ENCODE measurements at places on chromosomes 4 and X.
A peak's percentile ranks its signal among the peaks of the same experiment; 100 is the strongest.

DNA sequence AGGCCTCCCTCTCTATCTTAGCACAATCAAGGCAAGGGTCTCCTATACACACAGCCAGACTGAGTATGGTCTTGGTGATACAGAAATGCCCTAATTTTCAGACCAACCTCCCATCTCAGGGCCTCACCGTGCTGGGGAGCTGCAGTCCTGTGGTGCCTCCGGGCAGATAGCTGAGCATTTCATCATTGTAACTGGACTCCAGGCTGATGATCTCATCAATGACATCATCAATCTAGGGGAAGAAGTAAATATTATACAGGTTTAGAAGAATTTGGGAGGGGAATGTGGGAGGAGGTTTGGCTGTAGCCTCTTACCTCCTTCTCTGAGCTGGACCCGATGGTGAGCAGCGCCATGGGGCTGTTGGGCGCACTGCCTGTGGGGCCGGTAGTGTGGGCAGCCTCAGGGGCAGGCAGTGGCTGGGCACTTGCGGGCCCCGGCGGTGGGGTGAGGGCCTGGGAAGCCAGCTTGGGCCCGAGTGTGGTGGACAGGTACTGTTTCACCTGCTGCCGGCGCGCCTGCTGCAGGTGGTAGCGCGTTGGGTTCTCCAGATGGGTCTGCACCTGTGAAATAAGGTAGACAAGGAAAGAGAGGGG is 5.2 kb downstream of the TFE3 start:
- no peak for DNase-seq

GRCh38 chr4:13294961-13295605 is 189.1 kb downstream of the RAB28 start:
- DNase-seq: no peak

- peak; percentile 60 for DNase-seq
Observed at GRCh38 chrX:1500701-1501624, 36.0 kb downstream of the P2RY8 start.

DNA sequence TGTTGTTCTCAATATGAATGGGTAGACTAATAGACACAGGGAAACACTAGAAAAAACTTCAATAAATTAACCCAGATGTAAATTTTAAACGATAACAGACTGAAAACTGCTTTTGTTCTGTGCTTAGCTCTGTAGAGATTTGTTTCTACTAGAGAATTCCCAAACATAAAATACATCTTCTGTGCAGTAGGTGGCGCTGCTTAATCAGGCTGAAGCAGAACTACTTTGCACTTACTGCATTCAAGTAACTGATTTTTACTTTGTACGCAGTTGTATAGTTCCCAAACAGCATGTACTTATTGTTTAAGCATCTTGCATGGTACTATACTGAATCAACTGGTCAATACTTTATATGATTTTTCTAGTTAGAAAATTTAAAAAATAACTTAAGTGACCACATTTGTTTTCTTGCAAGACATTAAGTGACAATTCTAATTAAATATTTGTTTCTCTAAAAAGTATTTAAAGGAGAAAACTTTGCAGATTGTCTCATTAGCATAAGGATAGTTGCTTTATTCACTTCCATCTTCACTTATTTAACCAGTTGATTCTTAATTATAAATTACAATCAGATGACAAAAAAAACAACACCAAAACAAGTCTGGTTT is 490.6 kb downstream of the IL15 start:
- DNase-seq: peak; percentile 71

DNA sequence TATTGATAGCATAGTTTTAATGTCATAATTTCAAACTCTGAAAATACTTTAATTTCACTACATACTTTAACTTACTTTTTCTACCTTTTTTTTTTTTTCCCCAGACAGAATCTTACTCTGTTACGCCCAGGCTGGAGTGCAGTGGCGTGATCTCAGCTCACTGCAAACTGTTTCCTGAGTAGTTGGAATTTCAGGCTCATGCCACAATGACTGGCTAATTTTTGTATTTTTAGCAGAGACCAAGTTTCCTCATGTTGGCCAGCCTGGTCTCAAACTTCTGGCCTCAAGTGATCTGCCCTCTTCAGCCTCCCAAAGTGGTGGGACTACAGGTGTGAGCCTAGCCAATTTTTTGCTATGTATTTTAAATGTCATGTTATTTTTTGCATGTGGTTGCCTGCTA is 741.6 kb downstream of the TRAM1L1 start:
- no peak for DNase-seq

DNA sequence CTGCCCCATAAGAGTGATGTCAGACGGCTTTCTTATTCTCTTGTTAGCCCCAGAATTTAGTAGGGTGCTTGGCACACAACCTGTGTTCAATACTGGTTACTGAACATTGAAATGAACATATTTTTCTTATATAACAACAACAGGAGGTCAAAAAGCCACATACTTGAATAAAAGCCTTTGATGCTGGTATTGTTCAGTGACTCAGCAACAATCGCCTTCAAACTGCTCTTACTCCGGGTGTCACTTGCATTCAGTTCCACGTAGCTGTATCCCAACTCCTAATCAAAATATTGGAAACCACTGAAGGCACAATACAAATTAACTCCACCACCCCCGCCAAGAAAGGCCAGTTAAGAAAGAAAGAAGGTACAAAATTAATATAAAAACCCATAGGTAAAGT is 61.5 kb downstream of the RFC1 start:
- DNase-seq: no peak

DNA sequence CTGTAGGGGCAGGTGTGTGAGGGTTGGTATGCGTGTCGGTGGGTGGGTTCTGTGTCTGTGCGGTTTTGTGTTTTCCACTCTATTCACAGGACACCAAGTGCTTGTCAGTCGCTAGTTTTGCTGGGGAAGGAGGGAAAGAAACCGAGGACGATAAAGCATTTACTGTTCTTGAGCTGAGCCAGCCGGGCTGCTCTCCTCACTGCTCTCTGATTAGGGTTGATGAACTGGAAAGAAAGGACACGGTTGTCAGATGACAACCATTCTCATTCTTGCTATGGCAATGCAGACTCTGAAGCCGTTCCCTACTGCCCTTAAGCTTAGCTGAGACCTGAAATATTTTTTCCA is 832 bp downstream of the EGFL6 start:
- DNase-seq: no peak

All from Jurkat, Clone E6-1 (cell line).